ENCODE measurements at places on chromosomes 16 and 17. TPM values are rescaled to one million over a fixed set of nuclear protein-coding genes. Genes with fewer than 3 reads are reported as not detected.

- DNase-seq = no peak
- no peaks in the 10 kb centered on the region for H3K27me3 ChIP-seq
- H3K27ac ChIP-seq = no peak overlapping the region
Measured at GRCh38 chr16:19909750-19910322, 25.2 kb upstream of the GPRC5B start.

- no peaks in the 10 kb centered on the region for H3K4me1 ChIP-seq
- H3K27ac ChIP-seq = no peak overlapping the region
- H3K27me3 ChIP-seq = no peaks in the 10 kb centered on the region
- H3K4me3 ChIP-seq = no peak overlapping the region
- no peaks in the 10 kb centered on the region for H3K36me3 ChIP-seq
Measured at GRCh38 chr16:82070656-82071369, 35.8 kb downstream of the HSD17B2 start.

- no peak for DNase-seq
- no peaks in the 10 kb centered on the region for H3K36me3 ChIP-seq
- H3K4me3 ChIP-seq = no peak overlapping the region
Measured at GRCh38 chr16:58462997-58463941, 36.7 kb upstream of the NDRG4 start.

DNA sequence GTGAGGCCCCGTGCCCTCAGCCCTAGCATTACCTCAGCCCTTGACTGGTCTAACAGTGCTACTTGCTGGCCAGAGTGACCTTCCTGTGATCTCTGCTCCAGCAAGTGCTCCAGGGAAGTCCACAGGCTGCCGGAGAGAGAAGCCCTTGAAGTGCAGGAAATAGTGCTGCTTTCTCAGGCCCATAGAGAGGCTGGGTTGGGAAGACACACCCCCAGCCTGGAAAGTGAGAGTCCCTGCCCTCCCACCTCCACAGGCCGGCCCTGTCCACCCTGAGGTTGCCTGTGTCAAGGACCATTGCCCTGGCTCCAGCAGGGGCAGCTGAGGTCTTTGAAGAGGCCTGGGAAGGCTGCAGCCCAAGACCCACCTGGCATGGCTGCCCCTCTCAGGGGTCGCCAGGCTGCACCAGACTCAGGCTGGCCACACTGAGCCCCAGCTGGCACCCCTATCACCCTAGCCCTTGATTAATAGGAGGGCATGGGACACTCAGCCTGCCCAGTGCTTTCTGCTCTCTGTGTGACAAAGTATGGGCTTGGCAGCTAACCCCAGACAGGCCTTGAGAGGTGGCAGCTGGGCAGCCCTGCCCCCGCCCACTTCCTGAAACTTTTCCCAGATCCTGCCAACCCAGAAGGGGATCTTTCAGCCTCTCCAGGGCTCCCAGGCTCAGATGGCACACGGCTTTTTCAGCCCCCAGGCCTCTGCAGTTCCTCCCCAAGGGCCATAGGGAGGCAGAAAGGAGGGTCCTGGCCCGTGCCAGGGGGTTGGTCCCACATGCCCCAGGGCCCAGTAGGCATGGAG, 21.7 kb downstream of the ATP6V0D1 start:
- no peaks in the 10 kb centered on the region for H3K27me3 ChIP-seq
- no peak overlapping the region for H3K27ac ChIP-seq
- peaks cover 2% of the 10 kb centered on the region for H3K36me3 ChIP-seq
- DNase-seq = no peak

DNA sequence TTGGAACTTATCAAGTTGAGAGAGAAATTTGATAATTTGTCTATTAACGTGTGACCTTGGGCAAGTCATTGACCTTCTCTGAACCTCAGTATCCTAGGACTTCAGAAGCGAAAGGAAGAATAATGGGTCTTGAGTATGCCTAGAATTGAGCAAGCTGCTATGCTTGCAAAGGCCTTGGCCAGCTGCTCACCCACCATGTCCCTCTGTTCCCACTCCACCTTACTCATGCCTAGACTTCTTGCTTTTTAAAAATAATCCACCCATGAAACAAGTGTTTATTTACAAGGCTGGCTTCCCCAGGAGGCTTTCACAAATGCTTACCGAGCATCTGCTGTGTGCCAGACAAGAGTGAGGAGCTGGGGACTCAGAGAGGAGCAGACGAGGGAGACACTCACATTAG, 590.6 kb downstream of the MAF start:
- H3K27ac ChIP-seq = no peak overlapping the region
- H3K27me3 ChIP-seq = no peaks in the 10 kb centered on the region
- no peak for DNase-seq
- no peaks in the 10 kb centered on the region for H3K36me3 ChIP-seq
- no peak overlapping the region for H3K4me3 ChIP-seq

- no peak overlapping the region for H3K4me3 ChIP-seq
- H3K36me3 ChIP-seq = peaks cover 3% of the 10 kb centered on the region
- no peak for DNase-seq
- H3K27ac ChIP-seq = peak overlapping the region; percentile 50
- no peaks in the 10 kb centered on the region for H3K27me3 ChIP-seq
Measured at GRCh38 chr16:53219795-53220454, 165.1 kb downstream of the CHD9 start.

DNA sequence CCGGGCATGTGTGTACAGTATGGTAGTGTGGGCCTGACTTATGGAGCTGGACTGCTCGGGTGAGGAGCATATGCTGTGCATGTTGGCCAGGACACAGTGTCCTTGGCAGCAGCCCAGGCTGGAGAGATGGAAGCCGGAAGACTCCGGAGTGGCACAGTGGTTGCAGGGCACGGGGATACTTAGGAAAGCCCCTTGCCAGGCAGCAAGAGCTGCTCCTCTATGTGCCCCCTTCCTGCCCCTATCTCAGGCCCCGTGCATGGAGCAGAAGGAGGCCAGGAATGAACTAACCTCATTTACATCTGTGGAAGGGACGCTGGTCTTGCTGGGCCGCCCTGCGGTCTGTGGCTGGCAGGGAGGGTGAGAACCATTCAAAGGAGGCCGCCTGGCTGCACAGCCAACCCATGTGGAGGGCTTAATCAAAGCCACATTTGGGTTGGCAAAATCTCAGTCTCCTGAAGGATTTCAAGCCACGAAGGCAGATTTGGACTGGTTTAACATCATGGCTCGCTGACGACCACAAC, 32.2 kb upstream of the RCVRN start:
- no peaks in the 10 kb centered on the region for H3K27me3 ChIP-seq
- H3K4me1 ChIP-seq = no peaks in the 10 kb centered on the region
- no peak overlapping the region for H3K4me3 ChIP-seq

DNA sequence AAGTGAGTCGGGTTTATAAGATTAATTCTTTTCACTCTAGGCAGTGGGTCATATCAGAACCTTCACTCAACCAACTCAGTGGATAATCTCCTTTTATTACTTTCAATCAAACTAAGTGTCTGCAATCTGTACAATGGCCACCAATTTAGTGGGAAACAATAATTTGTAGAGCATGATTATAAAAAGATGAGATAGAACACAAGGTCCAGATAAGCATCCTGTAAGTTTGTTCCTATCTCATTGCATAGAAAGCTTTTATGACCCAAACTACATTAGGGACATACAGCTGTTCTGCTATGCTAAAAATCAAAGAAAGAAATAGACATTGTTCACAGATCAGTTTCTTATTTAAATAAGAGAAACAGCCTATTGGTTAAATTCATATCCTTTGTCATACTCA, 341.4 kb upstream of the PSMD7 start:
- no peaks in the 10 kb centered on the region for H3K36me3 ChIP-seq
- no peak overlapping the region for H3K4me3 ChIP-seq
- no peaks in the 10 kb centered on the region for H3K4me1 ChIP-seq
- DNase-seq = no peak
- no peak overlapping the region for H3K27ac ChIP-seq

DNA sequence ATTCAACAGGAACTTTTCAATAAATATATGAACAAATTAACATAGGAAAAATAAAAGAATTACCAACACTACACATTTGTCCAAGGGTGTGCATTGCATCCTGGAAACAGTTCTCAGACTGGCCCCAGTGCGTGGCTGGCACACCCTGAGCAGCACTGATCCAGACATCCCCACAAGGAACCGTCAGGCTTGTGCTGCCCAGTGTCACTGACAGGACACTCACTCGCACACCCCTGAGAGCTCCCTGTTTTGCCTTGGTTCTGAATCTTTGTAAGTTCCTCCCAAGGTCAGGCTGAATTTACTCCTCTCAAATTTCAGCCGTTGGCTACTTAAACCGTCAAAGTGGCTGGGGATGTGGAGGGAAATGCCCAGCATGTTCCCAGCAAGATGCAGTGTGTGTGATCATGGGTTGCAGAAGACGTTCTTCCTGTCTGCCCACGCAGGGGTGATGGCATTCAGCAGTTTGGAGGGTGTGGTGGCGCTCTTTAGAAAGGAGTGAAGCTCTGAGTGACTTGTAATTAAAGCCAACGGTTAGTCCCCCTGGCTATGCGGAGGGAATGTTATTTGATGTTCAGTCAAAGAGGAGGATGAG, 1.7 kb downstream of the MT2A start:
- peaks cover 11% of the 10 kb centered on the region for H3K4me1 ChIP-seq
- no peak overlapping the region for H3K4me3 ChIP-seq
- no peak for DNase-seq

- H3K36me3 ChIP-seq = no peaks in the 10 kb centered on the region
- no peaks in the 10 kb centered on the region for H3K4me1 ChIP-seq
- peak; percentile 60 for DNase-seq
- no peak overlapping the region for H3K4me3 ChIP-seq
- no peaks in the 10 kb centered on the region for H3K27me3 ChIP-seq
Measured at GRCh38 chr16:31382485-31383161, 10.5 kb upstream of the ITGAD start.

DNA sequence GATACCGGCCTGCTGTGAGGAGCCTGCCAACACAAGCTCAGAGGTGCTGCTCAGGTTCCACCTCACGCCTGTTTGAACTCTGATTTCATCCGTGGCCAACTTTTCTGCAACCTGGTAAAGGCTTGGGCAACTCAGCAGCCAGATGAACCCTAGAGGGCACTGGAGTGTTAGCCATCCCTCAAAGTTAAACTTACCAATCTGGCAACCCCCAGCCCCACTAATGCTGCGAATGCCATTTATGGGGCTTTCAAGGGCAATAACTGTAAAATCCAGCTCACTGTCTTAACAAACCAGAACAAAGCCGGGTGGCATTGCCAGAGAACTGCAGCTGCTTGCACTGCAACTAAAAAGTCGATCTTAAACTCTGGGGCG, 105.5 kb downstream of the AXIN2 start:
- no peaks in the 10 kb centered on the region for H3K36me3 ChIP-seq
- H3K4me1 ChIP-seq = peaks cover 39% of the 10 kb centered on the region
- H3K27me3 ChIP-seq = no peaks in the 10 kb centered on the region
- H3K27ac ChIP-seq = peak overlapping the region; percentile 65
- DNase-seq = peak; percentile 44
- no peak overlapping the region for H3K4me3 ChIP-seq

DNA sequence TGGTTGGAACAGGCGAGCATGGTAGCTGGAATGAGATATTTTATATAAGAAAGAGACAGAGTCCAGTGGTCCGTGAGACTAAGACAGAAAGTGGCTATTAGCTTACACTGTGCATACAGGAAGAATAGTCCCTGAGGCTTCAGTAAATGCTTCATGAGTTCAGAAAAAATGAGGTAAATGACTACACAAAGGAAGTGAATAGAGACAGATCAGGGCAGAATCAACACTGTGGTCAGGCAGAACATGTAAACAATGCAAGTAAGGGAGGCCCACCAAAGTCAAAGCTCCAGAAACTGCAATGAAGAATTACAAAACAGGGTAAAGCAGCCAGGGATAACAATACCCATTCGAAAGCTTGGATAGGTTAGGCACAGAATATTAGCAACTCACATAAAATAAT, 4.8 kb downstream of the ABCA10 start:
- H3K4me1 ChIP-seq = no peaks in the 10 kb centered on the region
- no peak overlapping the region for H3K27ac ChIP-seq
- peak; percentile 53 for DNase-seq
- H3K27me3 ChIP-seq = no peaks in the 10 kb centered on the region
- H3K36me3 ChIP-seq = no peaks in the 10 kb centered on the region

- H3K4me1 ChIP-seq = no peaks in the 10 kb centered on the region
- H3K27me3 ChIP-seq = no peaks in the 10 kb centered on the region
- DNase-seq = no peak
- no peak overlapping the region for H3K27ac ChIP-seq
- no peak overlapping the region for H3K4me3 ChIP-seq
Measured at GRCh38 chr17:65833214-65833613, 271.8 kb upstream of the AXIN2 start.

- no peaks in the 10 kb centered on the region for H3K27me3 ChIP-seq
- no peak overlapping the region for H3K27ac ChIP-seq
- no peaks in the 10 kb centered on the region for H3K4me1 ChIP-seq
- no peak for DNase-seq
Measured at GRCh38 chr17:37322826-37323561, 52.8 kb upstream of the C17orf78 start.

DNA sequence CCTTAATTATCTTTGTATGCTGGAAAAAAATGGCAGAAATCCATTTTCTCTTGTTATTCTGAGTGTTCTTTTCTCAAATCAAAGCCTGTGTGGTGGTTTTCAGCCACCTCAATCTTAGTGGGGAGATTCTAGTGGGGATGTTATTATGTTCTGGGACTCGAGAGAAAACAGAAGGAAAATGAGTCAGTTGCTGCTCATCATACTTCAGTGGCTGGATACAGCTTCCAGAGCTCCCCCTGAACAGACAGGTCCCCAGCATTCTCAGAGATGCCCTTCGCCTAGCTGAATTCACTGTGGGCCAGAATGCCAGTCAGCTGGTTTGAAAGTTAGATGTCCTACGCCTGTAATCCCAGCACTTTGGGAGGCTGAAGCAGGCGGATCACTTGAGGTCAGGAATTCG, 8.5 kb downstream of the ST6GALNAC1 start:
- H3K36me3 ChIP-seq = no peaks in the 10 kb centered on the region
- DNase-seq = no peak
- H3K27me3 ChIP-seq = no peaks in the 10 kb centered on the region
- H3K4me3 ChIP-seq = no peak overlapping the region
- no peaks in the 10 kb centered on the region for H3K4me1 ChIP-seq
- H3K27ac ChIP-seq = no peak overlapping the region

GRCh38 chr17:1203111-1203966, 23.6 kb upstream of the ABR start:
- no peak for DNase-seq
- no peaks in the 10 kb centered on the region for H3K4me1 ChIP-seq
- H3K4me3 ChIP-seq = no peak overlapping the region
- H3K27ac ChIP-seq = no peak overlapping the region
- no peaks in the 10 kb centered on the region for H3K27me3 ChIP-seq

DNA sequence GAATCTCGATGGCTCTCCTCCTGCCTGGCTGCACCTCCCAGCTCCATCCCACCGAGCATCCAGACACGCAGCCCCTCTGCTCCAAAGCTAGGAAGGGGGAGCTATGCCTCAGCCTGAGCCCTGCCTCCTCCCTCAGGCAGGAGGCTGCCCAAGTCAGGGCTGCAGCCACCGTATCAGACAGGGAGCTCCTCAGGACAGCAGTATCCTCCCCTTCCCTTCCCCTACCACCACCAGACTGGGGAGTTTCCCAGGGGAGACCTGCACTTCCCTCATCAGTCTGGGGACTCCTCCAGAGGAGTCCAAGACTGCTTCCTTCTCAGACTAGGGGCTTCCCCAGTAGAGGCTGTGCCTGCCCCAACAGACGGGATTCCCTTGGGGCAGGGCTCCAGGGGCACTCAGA, 17.5 kb downstream of the TMEM132E start:
- no peak for DNase-seq
- H3K27ac ChIP-seq = no peak overlapping the region
- H3K27me3 ChIP-seq = peaks cover 22% of the 10 kb centered on the region
- no peaks in the 10 kb centered on the region for H3K36me3 ChIP-seq
- no peak overlapping the region for H3K4me3 ChIP-seq
- H3K4me1 ChIP-seq = no peaks in the 10 kb centered on the region

The NTHL1 gene
- 32.7 TPM for total RNA-seq

The SOX8 gene
- total RNA-seq = 1.3 TPM

The PRR11 gene
- 8.5 TPM for total RNA-seq

The CHST6 gene
- 0.09 TPM for total RNA-seq

The ZFHX3 gene
- 0.90 TPM for total RNA-seq

The ABAT gene
- 3.4 TPM for total RNA-seq

The SLC35G6 gene
- not detected for total RNA-seq

All from thymus (tissue), 14 donors.